ENCODE measurements at places on chromosomes 5 and 9.

DNA sequence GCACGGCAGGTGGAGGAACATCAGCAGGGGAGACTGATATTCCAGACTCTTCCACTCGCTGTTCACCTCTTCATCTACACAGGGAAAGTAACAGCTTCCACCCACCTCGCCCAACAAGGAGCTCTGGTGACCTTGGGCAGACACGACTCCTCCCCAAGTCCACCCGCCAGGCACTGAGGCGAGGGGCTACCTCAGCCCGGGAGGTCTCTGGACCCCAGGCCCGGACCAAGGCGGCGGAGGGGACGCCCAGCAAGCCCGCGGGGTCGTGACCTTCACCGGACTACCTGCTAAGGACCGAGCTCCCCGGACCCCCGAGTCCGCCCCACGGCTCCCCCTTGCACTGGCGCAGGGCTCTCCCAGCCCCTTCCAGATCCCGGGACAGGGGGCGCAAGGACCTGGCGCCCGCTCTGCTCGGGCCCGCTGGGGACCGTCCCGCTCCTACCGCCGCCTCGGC, 70.2 kb upstream of the LPCAT1 start:
- peak; percentile 6 for DNase-seq

GRCh38 chr5:178378527-178379484, 146.2 kb upstream of the PHYKPL start:
- DNase-seq: no peak

GRCh38 chr9:132422574-132422973, 12.6 kb downstream of the CFAP77 start:
- DNase-seq: no peak

- peak; percentile 42 for DNase-seq
Observed at GRCh38 chr5:14167211-14167845, 24.2 kb downstream of the TRIO start.

GRCh38 chr9:131666774-131667173, 73.1 kb downstream of the RAPGEF1 start:
- DNase-seq: no peak

DNA sequence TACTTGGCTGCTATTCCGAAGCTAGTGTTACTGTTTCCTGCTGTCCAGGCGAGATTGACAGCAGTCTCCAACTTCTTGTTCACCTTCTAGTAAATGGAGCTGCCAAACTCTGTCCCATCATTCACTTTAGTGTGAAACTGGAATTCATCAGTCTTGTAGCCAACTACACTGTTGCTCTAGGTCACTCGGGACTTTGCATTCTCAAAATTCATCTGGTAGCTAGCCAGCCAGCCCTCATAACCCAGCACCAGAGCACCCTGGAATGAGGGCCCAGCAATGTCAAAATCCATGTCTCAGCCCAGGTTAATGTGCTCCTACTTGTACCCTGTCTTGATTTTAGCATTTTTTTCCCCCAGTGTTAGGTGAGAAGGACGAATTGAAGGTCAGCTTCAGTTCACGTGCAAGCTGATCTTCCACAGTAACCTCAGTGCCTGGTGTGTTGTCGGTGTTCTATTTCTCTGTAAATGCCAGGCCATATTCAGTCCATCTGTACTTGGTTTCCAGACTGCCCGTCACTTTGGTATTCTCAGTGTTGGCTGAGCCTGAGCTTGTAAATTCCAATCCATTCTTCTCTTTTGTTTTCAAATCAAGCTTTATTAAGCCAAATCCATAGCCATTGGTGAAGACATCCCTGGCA, 28.9 kb downstream of the ZNF169 start:
- DNase-seq: no peak

DNA sequence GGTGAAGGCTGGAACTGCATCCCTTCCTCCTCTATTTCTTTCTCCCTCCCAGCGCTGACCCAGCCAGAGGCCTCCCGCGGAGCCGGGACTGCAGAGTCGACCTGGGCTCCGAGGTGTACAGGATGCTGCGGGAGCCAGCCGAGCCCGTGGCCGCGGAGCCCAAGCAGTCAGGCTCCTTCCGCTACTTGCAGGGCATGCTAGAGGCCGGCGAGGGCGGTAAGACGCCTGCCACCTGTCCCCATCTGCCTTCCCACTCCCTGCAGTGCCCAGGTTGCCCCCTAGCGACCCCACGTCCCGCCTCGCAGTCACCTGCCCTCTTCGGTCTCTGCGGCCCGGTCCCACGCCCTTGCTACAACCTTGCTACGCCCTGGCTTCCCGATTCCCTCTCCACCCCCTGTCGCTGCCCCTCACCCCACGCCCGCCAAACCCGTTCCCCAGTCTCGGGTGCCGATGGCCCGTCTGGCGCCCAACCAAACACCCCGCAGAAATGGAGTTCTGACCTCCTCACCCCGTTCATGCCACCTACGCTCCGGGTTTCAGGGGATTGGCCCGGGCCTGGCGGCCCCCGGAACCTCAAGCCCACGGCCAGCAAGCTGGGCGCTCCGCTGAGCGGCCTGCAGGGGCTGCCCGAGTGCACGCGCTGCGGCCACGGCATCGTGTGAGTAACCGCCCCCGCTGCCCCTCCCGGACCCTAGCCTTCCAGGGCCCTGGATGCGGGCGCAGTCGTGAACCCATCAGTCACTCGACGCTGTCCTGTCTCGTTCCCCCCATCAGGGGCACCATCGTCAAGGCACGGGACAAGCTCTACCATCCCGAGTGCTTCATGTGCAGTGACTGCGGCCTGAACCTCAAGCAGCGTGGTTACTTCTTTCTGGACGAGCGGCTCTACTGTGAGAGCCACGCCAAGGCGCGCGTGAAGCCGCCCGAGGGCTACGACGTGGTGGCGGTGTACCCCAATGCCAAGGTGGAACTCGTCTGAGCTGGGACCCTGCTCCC, 14.1 kb downstream of the PDLIM4 start:
- DNase-seq: no peak

DNA sequence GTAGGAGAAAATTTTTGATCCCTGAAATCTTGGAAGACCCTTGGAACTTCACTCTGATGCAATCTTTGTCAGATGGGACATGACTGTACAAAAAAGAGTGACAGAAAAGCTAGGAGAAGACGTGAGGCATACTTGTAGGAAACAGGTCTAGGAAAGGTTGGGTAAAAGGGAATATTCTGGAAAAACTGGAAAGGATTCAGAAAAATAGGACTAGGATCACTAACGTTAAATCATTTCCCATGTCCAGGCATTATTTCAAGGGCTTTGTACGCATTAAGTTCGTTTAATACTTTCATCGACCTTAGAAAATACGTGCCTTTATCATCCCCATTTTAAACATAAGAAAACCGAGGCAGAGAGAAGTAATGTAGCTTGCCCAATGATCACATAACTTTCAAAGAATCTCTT, 2.9 kb downstream of the ALDH1A1 start:
- DNase-seq: no peak

Data from AG20443 (cell line).